Inflammatory macrophage treated with lipopolysaccharide for 4 hours (primary cell): ENCODE measurements at places on chromosomes 6 and 20.

- no peak for DNase-seq
These were observed 71.3 kb downstream of the MKKS start for GRCh38 chr20:10362674-10363073.

- no peak for DNase-seq
These were observed 837.6 kb downstream of the MAFB start for GRCh38 chr20:39851459-39851858.

DNA sequence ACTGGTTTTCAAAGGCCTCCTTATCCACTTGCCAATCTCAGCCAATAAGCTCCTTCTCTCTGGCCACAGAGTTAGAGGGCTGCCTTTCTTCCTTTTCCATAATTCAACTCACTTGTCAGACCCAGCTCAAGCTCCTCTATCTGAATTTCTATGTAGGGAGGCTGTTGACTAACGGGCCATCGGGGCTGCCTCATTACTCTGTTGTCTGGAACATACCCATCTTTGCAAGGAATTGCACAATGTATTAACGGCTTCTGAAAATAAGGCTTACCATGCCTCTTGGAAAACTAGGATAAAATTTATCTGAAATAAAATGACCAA, 28.5 kb upstream of the KIF6 start:
- DNase-seq: no peak

DNA sequence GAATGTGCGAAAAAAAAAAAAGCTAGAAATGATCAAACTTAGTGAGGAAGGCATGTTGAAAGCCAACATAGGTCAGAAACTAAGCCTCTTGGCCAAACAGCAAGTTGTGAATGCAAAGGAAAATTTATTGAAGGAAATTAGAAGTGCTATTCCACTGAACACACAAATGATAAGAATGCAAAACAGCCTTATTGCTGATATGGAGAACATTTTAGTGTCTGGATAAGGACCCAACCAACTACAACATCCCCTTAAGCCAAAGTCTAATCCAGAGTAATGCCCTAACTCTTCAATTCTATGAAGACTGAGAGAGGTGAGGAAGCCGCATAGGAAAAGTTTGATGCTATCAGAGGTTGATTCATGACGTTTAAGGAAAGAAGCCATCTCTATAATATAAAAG, 5.5 kb upstream of the ABCC10 start:
- DNase-seq: no peak

DNA sequence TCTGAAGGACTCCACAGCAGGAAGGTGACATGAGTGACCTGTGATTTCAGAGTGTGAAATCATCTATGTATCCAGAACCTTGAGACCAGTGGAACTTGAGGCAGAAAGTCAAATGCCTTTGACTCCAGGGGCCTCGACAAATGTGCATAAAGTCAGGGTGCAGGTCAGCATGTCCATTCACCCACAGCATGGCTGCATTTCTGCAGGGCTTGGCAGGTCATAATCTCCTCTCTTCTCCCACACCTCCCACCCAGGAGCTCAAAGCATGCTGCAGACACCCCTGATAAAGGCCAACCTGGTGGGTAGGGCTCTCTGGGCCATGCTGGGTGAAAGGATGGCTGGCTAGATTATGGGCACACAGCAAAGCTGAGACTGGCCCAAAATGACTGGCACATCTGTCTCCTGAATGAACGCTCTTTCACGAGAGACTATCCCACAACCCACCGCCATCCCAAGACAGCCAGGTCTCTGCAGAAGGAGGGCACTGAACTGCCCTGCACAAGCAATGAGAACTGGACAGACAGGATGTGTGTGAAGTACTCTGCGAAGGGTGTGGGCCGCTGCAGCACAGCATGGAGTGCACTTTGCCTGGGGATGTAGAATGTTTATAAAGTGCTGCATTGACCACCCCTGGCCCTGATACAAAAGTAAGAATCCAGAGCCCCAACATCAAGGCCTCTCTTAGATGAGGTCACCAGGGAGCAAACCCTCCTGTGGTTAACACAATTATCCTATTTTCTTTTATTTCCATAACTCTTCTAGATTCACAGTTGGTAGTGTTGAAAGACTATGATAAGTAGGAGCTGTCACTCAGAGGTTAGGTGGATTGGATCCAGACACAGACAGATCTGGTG, 78.2 kb upstream of the NXT1 start:
- no peak for DNase-seq

- peak; percentile 10 for DNase-seq
These were observed 190.8 kb upstream of the LAMP5 start for GRCh38 chr20:9323622-9324021.

- DNase-seq: no peak
These were observed 426.8 kb upstream of the SOX4 start for GRCh38 chr6:21166754-21167153.

GRCh38 chr20:22887796-22888195, 147.3 kb upstream of the SSTR4 start:
- DNase-seq: no peak
